ENCODE measurements at places on chromosomes 3 and 15. TPM values are rescaled to one million over a fixed set of nuclear protein-coding genes. Genes with fewer than 3 reads are reported as not detected.

- no peak for DNase-seq
Observed at GRCh38 chr3:8317661-8318649, 183.7 kb upstream of the LMCD1 start.

Gene TMEM207
- not detected for total RNA-seq

DNA sequence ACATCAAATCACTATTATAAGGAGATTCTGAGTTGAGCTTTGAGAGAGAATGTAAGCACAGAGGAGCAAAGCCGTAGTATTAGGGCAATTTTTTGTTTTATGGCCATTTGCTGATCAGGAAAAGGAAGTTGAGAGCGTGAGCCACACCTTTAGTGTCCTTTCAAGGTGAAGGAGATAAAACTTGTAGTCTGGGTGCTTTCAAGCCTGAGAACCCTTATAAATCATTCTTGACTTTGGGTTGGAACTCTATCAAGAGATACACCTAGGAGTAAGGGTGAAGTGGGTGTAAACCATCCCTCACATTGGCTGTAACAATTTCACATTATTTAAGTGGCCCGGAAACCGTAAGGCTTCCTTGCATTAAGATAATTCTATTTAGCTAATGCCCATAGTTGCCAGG, 122.2 kb downstream of the ATG7 start:
- no peak for DNase-seq

DNA sequence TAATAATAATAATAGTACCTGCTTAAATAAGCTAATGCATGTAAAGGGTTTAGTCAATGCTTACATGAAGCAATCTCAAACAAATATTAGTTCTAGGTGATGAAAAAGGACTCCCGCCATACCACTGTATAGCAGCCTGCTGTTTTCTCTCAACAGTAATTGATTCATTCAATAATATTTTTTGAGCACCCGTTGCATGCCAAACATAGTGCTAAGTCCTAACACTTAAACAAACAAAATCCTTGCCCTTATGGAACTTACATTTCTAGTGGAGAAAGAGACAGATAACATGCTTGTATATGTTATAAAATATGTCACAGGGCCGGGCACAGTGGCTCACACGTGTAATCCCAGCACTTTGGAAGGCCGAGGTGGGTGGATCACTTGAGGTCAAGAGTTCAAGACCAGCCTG, 61.2 kb upstream of the FLNB start:
- DNase-seq: no peak

Gene GPR149
- total RNA-seq: not detected

Gene GABRR3
- total RNA-seq: not detected
